ENCODE measurements at places on chromosomes 1 and 21.

GRCh38 chr1:30290581-30290980 is 432.8 kb downstream of the MATN1 start:
- DNase-seq: no peak

DNA sequence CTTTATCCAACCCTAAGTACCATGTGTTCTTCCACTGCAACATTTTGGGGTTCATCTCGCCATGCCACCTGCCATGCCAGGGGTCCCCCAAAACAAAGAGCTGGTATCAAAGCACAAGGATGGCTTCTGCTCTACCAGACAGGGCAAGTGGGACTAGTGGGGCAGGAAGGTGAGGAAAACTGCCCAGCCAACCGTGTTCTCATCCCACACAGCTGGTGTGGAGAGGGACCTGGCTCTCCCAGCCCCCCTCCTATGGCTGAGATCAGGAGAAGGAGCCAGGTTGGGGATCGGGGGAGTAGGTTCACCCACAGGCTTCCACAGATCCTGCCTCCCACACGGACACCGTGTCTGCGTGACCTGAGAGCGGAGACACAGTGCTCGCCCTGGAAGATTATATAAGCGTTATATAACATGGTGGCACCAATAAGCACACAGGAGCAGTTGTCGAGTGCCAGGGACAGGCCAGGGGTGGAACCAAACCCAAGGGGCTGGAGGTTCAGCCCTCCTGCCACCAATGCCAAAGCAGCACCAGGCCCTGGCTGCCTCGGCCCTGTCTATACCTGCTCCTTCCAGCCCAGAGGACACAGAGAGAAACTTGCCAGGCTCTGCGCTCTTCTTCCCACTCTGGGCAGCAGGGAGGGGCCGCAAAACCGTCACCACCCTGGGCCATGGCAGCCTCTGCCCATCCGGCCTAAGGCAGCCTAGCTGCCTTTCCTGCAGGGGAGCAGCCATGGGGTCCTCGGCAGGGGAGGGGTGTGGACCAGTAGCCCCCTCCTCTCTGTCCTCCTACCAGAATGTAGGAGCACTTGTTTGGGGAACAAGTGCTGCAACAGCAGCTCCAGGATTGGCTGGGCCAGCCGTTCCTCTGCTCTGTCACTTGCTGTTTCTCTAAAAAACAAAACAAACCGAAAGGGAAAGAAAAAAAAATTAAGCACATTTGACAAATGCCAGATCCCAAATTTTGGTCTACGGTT is 43.5 kb downstream of the CD34 start:
- DNase-seq: no peak

- DNase-seq: no peak
Observed at GRCh38 chr1:32798191-32798590, 19.0 kb downstream of the YARS1 start.

DNA sequence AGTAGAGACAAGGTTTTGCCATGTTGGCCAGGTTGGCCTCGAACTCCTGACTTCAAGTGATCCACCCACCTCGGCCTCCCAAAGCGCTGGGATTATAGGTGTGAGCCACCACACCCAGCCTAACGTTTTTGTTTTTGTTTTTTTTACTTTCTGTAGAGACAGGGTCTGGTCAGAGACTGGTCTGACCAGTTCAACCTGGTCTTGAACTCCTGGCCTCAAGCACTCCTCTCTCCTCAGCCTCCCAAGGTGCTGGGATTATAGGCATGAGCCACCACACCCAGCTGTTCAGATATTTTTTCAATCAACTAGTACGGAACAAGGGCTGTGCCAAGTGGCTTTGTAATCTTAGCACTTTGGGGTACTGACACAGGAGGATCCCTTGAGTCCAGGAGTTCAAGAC is 209.5 kb downstream of the RERE start:
- DNase-seq: no peak

DNA sequence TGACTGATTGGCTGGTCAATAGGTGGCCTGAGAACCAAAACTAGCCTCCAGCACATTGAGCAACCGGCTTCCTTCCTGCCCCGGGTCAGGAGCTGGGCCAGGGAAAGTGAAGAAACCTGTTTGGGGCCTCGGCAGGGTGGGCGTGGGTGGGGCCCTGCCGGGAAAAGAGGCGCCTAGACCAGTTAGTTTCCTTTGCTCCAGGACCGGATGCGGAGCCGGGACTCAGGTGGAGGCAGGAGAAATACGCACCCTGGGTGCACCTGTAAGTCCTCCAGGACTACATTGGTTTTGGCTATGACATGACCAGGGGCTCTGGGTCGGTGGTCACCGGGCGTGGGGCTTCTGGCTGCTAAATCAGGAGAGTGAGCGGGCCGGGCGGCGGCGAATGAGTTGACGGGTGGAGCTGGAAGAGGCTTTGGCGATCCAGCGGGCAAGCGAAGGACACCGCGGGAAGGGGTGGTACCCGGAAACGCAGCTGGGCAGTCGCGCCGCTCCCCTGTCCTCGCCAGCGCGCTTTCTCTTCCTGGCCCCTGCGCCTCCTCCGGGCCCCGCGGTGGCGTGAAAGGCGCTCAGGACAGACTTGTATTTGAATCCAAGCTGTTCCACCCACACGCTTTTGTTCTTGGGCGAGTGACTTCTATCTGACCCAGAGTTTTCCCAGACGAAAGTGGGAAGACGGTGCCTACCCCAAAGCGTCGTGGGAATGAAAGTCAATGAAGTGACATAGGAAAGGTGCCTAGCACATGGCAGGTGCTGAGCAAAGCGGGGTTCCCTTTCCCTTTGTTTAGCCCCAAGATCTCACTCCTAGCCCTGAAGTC is 30.6 kb upstream of the JUN start:
- no peak for DNase-seq

GRCh38 chr1:2555634-2556276 is 416 bp upstream of the TNFRSF14 start:
- peak; percentile 82 for DNase-seq

- no peak for DNase-seq
Observed at GRCh38 chr1:77642196-77642595, 40.3 kb downstream of the ZZZ3 start.

DNA sequence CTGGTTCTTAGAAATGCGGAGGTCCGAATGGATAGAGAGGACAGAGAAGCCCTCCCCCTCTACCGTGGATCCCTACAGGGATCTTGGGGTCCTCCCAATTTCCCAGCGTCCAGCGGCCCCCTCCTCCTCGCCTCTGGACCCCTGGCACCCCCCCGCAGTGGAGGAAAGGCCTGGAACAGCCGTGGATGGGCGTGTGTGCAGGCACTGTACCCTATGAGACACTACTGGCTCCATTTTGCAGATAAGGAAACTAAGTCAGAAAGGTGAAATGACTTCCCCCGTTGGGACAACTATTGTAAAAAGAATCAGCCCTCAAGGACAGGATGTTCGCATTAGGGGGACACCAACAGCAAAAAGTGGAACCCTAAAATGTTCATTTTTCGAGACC is 931 bp upstream of the CLSTN1 start:
- DNase-seq: no peak

- DNase-seq: no peak
Observed at GRCh38 chr1:208108213-208108608, 136.0 kb downstream of the PLXNA2 start.

DNA sequence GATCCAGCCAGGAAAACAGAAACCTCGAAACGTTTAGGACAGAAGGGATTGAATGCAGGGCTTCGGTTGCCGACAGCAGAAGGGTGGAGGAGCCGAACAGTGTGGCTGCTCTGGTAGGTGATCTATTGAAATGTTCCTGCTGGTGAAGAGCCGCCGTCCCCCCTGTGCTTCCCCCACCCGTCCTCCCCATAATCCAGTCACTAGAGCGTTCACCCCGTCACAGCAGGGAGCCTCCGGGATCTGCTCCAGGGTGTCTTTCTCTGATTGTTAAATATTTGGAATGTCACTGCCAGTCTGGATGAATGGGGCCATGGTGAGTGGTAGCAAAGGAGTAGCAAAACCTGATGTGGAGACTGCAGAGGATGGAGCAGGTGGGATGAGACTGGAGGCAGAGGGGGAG is 255.1 kb upstream of the CSF3R start:
- DNase-seq: no peak

DNA sequence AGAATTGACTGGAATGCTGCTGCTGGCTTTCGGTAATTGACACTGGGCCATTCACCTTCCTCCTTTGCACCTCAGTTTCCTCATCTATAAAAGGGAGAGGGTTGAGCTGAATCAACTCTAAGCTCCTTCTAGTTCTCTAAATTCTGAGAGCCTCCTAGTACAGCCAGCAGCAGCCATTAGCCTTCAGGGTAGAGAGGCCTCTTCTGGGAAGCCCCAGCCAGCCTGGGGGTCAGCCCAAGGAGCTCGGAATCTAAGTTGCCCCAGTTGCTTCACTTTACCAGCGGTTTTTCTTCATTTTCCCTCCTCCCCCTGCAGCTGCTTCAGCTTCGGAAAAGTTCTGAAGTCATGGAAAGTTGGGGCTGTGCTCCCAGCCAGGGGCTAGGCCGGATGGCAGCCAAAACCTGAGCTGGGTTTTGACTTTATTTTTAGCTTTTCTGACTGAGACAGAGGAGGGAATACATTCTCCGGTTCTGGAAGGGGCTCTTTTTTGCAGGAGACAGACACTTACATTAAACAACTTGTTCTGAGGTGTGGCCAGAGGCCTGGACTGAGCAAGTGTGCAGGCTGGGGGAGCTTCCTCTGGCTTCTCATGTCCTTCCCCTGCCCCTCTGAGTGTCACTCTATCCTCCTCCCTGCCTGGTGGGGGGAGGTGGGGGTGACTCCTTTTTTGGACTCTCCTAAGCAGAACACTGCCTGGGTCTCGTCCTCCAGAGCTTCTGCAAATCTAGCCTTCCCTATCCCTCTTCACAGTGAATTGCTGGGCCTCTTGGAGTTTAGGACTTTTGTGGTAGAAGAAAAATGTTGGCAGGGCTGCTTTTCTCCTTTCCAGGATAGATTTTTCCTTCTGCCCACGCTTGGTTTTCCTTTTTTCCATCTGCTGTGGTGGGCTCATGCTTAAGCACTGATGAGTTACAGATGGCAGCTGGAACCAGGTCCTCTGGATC is 14.4 kb downstream of the LMNA start:
- no peak for DNase-seq

- DNase-seq: no peak
Observed at GRCh38 chr1:67534627-67535065, 104.4 kb upstream of the SERBP1 start.

- DNase-seq: no peak
Observed at GRCh38 chr21:41933313-41934079, 20.3 kb downstream of the C2CD2 start.

DNA sequence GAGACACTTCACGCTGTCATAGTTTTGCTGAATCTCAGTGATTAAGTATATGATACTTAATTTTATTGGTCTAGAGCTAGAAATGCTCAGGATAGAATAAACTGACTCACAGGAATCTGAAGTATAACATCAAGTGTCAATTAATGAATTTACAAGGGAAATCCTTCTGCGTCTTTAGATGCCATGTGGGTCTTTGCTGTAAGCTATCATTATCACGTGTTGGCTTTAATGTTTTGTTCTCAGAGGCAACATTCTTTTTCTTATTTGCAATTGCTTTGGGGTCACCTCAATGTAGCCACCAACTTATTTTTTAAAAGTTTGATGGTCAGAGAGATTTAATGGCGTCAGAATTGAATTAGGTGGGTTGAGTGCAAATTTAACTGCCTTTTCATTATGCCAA is 680.1 kb upstream of the PTBP2 start:
- DNase-seq: no peak

- DNase-seq: no peak
Observed at GRCh38 chr1:54864460-54865208, 22.4 kb downstream of the DHCR24 start.

- DNase-seq: no peak
Observed at GRCh38 chr1:71587961-71588360, 507.1 kb upstream of the ZRANB2 start.

DNA sequence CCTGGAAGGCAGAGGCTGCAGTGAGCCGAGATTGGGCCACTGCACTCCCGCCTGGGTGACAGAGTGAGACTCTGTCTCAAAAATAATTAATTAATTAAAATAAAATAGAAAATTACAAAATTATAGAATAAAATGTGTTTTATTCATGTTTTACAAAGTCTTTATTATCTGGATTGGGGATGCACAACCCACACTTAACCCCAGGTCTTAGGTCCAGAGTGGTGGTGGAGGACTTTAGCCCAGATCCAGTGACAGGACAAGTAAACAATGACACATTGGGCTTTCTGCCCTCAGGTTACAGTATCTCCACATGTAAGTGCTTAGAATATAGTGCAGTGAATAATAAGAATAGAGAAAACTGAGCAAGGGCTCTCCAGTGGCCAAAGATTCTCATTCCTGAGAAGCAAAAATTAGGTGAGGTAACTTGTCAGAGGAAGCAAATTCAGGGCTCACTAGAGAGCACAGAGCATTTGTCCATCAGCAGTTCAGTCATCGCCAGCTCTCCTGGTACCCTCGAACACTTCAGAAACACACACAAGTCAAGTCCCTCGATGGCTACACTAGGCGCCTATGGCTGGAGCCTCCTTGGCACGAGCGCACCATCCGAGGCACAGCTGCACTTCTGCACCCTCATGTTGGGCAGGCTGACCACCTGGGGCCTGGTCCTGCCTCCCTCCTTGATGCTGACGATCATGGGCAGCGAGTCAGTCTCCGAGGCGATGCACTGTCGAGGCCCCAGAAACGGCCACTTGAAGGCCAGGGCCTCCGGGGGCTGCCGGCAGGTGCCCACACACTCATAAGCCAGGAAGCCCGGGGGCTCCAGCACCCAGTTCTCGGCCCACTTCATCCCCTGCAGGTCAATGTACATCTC is 2.6 kb downstream of the LEFTY1 start:
- no peak for DNase-seq

DNA sequence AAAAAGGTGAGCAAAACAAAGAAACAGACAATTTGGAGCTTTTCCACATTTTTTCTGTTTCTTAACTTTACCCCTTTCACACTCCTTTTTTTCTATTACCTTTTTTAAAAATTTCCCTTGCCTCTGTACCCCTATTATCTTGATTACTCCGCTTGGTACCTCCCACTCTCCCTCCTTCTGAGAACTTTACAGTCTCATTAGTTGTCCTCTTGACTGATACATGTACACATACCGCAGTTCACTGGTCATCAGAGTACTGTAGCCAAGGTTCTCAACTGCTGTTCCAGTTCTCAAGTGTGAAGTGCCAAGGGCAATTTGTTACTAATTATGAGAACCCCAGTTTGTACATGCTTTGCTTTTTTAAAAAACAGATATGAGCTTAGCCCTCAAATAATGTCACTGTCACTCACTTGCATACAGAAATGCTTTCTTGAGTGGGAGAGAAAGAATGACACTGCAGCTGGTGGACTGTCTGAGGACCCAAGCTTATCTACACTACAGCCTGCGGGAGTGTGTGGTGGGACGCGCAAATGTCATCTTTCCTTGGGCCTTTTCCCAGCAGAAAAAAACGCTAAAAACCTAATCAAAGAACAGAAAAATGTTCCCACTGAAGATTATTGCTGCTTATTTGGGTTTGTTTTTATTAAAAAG is 160.8 kb downstream of the DISP1 start:
- DNase-seq: no peak

GRCh38 chr1:64884261-64885040 is 81.9 kb downstream of the JAK1 start:
- no peak for DNase-seq

DNA sequence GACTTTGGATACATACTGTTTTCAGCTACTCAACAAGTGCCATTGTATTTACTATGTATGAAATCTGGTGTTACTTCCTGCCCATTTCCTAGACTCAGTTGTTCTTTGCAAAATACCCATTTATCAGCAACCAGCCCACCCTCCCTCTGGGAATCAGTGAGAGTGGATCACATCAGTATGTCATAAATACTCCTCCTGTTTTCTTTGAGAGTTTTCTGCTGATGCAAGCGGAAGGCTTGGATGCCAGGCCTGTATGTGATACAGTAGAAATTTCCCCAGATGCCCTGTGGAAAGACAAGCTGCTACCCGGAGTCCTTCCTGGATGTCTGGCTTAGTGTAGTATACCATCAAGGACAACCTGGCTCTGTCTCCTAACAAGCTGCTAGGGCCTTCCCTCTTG is 2.4 kb upstream of the PTPRC start:
- no peak for DNase-seq

GRCh38 chr21:35236090-35236489 is 187.0 kb upstream of the RUNX1 start:
- DNase-seq: no peak
